Panc1 (cell line): ENCODE measurements at places on chromosomes 11 and 22.

GRCh38 chr11:124672536-124673215 is 863 bp downstream of the SIAE start:
- DNase-seq, result no peak

- peak; percentile 5 for DNase-seq
Observed at GRCh38 chr22:49099496-49100124, 728.1 kb downstream of the BRD1 start.

DNA sequence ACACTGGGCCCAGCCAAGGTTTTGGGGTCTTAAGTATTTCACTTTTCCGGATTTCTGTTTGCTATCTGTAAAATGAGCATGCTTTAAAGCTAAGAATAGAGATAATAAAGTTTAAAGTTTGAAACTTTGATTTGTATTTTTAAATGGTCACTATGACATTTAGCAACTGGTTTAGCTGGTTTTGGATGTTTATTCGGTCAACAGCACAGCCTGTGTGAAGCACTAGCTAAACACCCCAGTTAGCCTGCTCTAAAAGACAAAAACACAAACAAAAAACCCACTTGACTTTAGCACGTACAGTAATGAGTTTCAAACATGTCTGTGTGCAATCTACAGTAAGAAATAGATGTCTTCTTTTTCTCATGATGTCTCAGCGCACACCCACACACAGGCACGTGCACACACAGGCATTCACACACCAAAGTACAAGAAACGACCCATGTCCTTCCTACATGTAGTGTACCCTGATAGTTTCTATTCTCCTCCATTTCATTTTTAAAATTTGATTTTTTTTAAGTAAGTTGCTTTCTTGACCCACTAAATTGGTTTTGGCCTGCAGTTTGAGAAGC is 29.4 kb downstream of the SLC1A2 start:
- no peak for DNase-seq

DNA sequence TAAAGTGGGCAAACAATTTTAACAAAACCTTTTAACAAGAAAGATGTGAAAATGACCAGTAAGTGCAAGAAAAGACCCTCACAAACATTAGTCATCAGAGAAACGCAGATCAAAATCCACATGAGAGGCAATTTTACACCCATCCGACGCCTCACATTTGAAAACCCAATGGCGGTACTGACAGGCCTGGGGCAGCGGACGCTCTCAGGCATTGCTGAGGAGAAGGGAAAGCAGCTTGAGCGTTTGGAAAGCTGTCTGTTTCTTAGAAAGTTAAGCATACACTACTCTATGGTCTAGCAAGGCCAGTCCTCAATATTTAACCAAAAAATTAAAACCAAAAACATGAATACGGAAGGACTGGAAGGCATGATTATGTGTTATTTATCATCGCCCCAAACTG is 2.0 kb upstream of the KRTAP5-8 start:
- DNase-seq, result no peak

DNA sequence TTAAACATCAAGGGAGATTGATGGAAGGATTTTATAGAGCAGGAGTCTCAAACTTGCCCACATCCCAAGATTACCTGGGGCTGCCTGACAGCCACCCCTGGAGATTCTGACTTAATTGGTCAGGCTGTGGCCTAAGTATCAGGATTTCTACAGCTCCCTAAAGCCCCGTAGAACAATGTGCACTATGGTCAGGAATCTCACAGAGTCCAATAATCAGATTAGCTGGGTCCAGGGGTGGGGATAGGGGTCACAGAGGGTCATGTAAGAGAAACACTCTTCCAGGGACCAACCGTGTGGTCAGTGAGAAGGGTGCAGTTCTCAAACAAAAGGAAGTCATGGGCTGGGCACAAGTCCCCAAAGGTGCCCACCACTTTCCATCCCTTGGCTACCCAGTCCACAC is 20.5 kb upstream of the FBLN1 start:
- no peak for DNase-seq

DNA sequence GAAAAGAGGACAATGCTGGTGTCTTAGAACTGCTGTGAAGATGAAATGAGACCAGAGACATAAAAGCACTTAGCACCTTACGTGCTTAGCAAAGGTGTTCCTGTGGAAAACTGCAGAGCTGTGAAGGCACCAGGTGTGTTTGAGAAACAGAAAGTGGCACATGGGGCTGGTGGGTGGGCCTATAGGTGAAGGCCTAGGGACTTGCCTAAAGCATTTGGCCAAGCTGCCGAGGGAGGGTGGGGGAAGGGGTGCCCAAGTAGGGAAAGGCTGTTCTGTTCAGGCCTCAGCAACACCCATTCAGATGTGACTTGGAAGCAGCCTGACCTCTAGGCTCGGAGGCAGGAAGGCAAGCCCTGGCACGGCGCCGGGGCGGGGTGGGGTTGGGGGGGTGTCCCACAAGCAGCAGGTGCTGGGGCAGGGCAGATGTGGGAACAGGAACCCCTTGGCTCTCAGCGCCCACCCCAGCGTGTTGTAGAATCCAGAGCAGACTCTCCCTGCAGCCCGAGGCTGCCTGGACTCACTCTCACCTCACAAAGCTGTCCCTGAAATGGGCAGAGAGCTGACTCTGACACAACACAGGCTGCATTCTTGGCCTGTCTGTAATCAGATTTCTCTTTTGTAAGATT is 366.7 kb upstream of the NARS2 start:
- DNase-seq, result no peak

GRCh38 chr11:100738701-100739270 is 51.7 kb downstream of the ARHGAP42 start:
- DNase-seq, result no peak

DNA sequence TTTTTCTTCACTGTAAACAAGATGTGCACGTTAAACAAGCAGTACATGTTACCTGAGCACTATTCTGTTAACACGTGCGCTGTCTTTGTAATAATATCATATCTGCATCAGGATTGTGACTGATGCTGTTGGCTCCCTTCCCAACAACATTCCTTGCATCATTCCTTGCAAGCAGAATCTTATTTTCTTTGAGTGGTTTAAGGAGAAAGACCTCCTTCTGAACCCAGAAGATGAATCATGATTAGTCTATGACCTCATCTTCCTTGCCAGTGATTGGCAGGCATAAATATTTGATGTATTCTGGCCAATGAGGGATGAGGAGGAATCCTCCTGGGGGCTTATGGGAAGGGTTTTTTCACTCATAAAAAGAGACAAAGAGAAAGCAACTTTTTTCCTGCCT is 46.2 kb downstream of the C11orf71 start:
- DNase-seq, result no peak

- DNase-seq, result no peak
Observed at GRCh38 chr11:108131993-108132392, 10.6 kb downstream of the ACAT1 start.

- no peak for DNase-seq
Observed at GRCh38 chr22:46797355-46797754, 34.9 kb downstream of the TBC1D22A start.

- no peak for DNase-seq
Observed at GRCh38 chr11:72173291-72173690, 18.6 kb upstream of the FOLR1 start.
